ENCODE measurements at places on chromosomes 1 and 21.
A peak's percentile ranks its signal among the peaks of the same experiment; 100 is the strongest.

- no peak for DNase-seq
Observed at GRCh38 chr1:68101829-68102228, 51.4 kb upstream of the DIRAS3 start.

DNA sequence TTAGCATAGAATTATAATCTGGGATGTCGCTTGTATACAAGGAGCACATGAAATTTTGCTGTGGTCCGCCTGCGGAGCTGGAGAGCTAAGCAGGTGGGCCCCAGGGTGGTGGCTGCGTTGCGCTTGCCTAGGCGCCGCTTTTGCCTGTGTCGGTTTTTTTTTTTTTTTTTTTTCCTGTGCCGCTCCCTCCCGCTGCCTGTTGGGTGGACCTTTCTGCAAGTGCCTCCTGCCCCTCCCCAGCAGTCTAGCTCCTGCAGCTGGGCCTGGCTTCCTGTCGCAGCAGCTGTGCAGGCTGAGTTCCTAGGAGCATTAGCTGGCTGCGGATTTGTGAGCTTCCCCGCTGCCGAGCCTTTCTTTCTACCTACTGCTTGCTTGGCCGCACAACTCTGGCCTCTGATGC is 20.6 kb downstream of the PYHIN1 start:
- no peak for DNase-seq

- no peak for DNase-seq
Observed at GRCh38 chr1:60759291-60759690, 323.1 kb upstream of the NFIA start.

DNA sequence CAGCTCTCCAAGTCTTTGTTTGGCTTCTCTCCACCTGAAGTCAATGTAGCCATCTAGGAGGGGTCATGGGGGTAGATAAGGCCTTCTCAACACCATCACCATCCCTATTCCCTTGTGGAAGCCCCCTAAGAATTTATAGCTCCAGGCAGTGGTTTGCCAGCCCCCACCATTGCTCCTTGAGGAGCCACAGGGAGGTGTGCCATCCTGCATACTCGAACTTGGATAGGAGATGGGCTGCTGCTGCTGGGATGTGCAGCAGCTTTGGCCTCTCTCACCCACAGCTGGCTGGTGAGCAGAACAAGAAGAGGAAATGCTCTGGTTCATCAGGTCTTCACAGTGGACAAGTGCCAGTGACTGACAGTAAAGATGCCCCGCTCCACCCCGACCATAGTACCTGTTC is 4.8 kb downstream of the NAXE start:
- DNase-seq: no peak

DNA sequence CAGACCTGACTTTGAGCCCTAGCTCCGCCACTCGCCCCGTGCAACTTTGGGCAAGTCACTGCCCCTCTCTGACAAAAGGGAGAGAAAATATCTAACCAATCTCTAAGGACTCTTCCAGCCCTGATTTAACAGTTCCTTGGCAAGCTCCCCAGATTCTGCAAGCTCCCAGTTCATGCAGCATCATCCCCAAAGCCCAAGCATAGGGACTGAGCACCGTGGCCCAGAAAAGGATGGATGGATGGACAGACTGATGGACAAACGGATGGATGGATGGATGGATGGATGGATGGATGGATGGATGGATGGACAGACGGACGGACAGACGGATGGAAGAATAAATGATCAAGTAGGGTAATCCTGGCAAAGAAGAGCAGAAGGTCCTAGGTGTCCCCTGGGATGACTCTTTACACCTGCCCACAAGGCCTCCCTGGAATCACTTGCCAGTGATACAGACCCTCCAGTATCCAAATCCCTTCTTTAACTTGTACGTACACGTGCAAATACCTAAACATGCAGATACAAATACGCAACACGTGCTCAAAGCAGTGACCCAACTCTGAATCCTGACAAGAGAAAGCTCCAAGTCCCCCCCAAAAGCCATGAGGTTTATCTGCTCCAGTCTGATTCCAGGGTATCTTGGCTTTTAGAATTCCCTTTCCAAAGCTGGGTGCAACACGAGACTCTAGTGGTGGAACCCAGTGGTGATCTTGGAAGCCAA is 16.0 kb downstream of the IFFO2 start:
- peak; percentile 41 for DNase-seq

DNA sequence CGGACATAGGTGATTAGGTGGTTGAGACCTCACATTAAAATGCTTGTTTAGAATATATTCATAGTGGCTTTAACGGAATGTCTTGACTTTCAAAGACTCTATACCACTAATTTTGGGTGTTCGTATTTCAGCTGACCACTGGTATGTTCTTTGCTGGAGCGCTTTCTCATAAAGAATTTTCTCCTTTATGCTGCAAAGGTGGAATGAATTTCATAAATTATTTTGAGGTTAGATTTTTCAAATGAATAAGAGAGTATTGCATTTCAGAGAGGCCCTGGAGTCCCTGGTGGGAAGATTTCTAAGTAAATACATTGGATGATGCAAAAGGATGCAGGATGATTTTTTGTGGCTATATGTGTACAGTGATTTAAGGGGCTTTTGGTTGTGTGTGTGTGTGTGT is 55.8 kb downstream of the HUNK start:
- no peak for DNase-seq

- DNase-seq: no peak
Observed at GRCh38 chr1:66283622-66284041, 250.3 kb upstream of the SGIP1 start.

DNA sequence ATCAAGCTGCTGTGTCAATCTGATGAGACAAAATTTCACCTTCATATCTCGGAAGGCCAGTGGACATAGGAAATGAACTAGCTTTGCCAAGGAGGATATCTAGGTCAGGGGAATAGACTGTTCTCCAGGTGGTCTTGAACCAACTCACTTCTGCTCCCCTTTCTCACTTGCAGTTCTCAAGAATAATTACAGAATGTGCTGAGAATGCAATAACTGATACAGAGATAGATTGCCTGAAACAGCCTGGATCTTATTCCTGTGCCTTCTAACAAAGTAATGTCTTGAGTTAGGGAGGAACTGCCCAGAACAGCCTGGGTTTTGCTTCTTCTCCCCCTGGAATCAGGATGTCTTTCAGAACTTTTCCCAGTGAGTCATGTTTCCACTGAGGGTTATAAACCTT is 636.7 kb downstream of the KCNT2 start:
- no peak for DNase-seq

DNA sequence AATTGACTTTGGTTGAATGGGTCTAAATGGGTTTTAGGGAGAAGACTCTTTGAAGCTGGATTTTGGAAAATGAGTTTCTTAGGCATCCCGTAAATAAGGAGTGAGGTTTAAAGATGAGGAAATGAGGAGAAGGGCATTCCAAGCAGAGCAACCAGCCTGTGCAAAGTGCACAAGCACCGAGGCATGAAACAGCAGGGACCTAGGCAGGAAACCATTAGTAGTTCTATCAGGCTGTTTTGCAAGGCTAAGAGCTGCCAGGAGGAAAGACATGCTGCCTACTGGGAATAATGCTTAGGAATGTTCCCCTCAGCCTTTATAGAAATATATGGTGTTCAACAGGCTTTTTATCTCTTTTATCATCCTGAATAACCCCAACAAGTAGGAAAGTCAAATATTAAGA is 153.1 kb upstream of the FGGY start:
- DNase-seq: peak; percentile 54

DNA sequence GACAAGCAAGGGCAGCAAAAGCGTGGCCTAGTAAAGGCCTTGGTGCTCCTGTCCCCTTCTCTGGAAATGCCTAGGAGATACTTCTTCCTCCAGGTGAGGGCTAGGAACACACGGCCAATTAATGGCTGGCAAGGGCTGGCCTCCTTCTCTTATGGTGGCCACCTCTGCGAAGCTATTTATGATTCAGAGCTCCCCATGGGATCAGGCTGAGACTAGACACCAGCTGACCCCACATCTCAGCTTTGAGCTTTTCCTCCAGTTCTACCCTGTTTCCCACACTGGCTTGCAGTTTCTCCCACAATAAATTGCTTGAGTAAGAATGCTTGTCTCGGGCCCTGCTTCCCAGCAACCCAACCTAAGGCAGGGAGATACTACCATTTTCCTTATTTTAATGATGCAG is 53.7 kb downstream of the CAMK2N1 start:
- no peak for DNase-seq

GRCh38 chr1:101236516-101237228 is at the start of gene S1PR1:
TSS of gene S1PR1 (plus strand) at chr1:101237019. CDS start at chr1:101238985, 1,966 bp downstream.
- DNase-seq: peak; percentile 92

GRCh38 chr21:43737158-43737950 is 18.4 kb downstream of the PDXK start:
- no peak for DNase-seq

DNA sequence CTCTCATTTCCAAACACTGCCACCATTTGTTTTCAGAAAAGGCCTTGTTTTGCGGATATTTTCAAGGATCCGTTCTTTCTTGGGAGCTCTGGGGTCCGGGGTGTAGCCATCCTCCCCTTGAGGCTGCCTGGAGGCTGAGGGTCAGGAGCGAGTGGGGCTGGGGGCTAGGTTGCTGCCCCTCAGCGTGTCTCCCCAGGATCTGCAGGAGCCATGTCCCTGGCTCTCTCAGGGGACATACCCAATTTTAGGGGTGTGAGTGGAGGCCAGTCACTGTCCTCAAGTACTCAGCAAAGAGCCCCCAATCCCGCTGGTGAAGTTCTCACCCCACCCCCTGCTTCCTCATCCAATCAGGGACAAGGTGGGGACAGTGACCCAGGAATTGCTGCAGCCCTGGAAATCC is 15.0 kb upstream of the PRDM16 start:
- no peak for DNase-seq

GRCh38 chr1:5423109-5423508 is 569.1 kb downstream of the NPHP4 start:
- DNase-seq: no peak

DNA sequence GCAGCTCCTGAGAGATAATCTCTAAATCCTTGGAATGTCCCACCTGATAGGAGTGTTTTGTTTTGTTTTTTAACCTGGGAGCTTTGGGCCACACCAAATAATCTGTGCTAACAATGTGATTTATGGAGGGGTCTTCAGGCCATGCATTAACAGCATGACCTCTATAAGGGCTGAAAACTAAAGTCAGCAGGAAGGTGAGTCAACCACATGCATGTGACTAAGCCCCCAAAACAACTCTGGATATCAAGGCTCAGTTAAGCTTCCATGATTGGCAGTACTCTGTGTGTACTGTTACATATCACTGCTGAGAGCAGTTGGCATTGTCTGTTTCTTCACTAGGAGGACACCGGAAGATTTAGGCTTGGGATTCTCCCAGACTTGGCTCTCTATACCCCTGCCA is 10.7 kb downstream of the AUNIP start:
- no peak for DNase-seq

DNA sequence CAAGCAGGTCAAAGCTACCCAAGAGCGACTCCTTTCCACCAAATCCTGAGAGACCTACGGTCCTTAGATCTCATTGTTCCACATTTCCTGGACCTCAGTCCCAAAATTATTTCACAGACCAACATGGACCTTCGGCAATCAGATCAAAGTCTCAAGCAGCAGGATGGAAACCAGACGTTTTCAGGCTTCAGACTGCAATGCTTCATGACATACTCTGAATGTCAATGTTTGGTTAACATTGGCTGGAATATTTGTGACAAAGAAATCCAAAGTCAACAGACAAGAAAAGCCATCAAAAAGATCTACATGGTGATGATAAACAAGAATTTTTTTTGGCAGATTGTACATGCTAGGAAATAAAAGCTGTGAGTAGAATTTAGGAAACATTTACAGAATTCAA is 1057.3 kb downstream of the ADGRL2 start:
- DNase-seq: no peak

DNA sequence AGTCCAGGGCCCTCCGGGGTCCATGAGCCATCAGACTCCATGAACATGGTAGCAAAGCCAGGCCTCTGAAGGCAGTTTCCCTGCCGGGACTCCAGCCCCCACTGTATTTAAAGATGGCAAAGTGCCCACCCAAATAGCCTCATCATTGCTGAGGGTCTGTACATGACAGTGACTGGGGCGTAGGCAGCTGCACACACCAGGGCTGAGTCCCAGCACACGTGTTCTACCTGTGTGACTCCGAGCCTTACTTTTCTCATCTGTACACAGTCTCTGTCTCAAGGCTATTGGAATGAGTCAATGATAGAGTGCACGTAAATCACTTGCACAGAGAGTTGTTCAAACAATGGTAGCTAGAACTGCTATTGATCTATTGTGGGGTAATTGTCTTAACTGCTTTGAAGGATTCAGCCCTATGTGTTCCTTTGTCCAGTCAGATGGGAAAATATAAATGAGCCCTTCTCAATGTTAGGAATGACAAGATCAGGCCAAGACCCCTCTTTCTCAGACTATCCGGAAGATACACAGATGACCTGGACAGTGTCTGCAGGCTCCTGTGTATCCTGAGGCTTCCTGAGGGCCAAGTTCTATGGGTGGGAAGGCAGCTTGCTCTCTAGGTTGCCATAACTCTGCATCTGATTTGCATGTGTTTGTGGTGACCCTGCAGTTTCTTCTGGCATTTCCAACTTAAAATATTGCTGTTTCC is 48.9 kb downstream of the RASSF5 start:
- no peak for DNase-seq

GRCh38 chr1:146013559-146013922 is 8.0 kb downstream of the HJV start:
- no peak for DNase-seq

- DNase-seq: peak; percentile 10
Observed at GRCh38 chr1:204366759-204367158, 7.0 kb upstream of the PLEKHA6 start.

DNA sequence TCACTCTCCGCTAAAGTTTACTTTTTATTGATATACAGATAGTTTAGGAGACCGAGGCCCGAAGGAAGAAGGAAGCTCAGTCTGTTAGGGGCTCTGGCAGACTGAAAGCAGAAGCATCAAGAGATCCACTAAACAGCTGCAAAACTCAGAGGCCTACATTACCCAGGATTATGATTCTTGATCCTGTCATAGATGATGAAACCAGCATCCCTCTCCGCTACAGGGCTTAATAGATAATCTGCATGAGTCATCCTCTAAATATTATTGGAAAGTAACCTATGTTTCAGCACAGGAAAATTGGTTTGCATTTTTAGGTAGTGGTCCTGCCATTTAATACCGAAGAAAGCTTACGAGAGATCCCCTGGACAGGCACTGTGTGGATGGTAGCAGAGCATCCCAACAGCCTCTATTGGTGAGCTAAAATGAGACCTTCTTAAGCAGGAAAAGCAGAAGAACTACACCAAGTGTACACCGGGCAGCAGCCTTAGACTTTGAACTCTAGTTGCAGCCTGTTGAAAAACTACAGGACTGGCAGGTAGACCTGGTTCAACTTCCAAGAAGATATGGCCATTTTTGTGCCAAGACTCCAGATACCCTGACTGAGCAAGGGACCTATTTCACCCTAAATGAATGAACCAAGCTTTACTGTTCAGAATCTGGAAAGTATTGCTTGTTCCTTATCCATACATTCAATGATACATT is 6.8 kb downstream of the CASQ2 start:
- DNase-seq: no peak

DNA sequence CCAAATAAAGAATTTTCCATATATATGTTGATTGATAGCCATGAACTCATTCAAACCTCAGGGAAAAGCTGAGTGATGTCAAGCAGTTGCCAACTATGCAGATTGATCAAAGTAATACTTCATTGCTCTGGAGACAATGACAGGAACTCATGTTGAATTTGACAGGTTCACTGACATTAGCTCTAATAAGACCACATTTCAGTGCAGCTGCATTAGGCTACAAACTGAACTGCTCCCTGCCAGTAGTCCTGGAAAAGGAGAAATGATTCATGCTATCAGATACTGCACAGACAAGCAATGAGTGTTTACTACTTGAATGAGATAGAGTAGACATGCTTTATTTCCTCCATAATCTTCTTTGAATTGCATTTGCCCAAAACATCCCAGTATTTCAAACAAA is 948.4 kb downstream of the MRPL39 start:
- no peak for DNase-seq
